ENCODE measurements at places on chromosomes 5 and 9. TPM values are rescaled to one million over a fixed set of nuclear protein-coding genes. Genes with fewer than 3 reads are reported as not detected.
A peak's percentile ranks its signal among the peaks of the same experiment; 100 is the strongest.

Gene PRSS3
- not detected for total RNA-seq

GRCh38 chr5:135556620-135557019 lies 20.9 kb upstream of the NEUROG1 start:
- DNase-seq: no peak

DNA sequence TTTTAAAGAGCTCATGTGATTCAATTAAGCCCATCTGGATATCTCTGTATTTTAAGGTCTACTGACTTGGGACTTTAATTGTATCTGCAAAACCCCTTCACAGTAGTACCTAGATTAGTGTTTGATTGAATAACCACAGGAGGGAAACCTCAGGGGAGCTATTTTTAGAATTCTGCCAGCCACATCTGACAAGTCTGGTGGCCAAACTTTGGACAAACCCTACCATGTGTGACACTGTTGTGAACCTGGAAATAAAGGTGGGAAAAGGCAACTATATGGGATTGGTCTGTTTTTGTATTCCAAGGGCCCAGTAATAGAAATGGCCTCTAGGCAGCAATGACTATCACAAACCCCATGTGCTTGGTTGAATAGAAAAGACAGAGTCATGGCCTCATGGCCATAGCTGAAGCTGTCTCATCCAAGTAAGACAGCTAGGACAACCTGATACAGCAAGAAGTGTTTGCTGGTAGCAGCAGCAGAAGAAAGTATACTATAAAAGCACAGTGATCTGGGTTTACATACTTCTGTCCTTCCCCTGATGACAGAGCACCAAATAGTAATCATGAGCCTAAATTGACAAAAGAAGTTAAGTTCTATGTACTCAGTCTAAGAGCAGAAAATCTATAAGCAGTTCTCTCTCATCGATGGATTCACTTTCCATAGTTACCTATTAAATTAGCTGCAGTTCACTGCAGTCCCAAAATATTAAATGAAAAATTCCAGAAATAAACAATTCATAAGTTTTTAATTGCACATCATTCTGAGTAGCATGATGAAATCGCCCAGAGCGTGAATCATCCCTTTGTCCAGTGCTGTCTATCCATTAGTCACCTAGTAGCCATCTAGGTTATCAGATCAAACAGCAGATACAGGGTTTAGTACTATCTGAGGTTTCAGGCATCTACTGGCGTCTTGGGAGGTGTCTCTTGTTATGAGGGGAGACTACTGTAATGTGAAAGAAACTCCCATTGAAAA lies 189.8 kb downstream of the ARHGAP26 start:
- no peak for DNase-seq

GRCh38 chr9:126125577-126125976 lies 201.1 kb upstream of the MVB12B start:
- peak; percentile 52 for DNase-seq

DNA sequence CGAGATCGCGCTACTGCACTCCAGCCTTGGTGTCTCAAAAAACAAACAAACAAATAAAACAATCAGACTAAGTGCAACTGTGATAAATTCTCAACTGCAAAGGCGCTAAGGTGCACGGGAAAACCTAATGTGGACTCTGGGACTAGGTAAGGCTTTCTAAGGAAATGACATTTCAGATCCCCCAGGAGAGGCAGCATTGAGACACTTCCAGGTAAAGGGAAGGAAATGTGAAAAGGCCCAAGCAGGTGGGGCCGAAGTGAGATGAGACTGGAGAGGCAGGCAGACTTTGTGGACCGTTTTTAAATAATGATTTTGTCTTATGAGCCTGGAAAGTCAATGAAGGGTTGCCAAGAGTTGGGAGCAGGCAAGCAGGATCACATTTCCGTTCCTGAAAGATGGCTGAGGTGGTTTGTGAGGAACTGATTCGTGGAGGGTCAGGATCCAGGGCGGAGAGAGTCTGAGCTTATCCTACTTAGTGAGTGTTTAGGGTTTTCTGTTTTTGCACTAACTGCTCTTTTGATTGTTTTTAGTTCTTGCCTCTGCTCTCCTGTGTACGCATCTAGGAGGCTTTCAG lies 2.0 kb upstream of the APBA1 start:
- no peak for DNase-seq

DNA sequence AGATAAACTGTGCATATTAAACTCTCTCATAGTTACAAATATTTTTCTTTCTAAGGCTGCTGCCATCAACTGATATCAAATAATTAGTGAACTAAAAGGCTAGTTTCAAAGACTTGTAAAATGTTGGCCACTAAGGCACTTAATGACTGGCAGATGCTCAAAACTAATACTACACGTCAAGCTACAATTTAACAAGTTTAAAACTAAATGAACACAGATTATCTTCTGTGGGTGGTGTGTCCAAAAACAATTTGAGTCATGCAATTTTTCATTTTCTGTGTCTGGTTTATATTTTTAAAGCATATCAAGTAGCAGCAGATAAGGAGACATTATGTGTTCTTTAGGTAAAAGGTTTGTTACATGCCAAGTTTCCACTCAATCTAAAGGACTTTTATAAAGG lies 665.1 kb downstream of the EFNA5 start:
- no peak for DNase-seq

DNA sequence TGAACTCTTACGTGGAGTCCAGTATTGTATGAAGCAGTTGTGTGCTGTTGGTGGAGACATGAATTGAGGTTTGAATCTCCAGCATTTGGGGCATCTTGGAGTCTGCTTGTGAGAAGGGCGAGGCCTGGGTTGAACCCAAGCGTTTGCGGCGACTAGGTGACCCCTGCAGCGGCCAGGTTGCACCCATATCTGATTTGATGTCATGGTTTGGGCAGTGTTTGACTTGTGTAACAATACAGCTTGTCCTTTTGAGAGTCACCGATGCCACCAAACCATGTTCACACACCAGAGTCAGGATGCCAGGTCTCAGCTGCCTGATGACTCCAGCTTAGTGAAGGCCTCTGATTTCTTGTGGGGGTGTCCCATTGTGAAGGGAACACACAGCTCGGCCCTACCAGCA lies 2.1 kb downstream of the TRAF2 start:
- DNase-seq: no peak

DNA sequence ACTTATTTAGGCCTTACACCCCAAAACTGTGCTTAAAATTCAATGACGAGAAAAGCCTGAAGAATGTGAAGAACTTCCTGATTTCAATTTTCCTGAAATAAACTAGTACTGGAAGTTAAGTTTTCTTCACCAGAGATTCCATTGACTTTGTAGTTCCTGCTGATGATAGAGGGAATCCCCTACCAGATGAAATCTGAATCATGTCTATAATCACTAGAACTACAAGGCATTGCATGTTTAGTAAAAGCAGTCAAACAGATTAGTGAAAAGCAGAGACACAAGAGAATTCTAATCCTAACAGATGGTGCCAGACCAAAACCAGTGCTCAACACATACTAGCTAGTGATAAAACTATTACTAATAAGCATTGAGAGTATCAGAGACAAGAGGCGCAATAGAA lies 130.0 kb downstream of the PDE4D start:
- DNase-seq: no peak

Data from sciatic nerve (tissue), 2 donors.